PC-3 (cell line): ENCODE measurements at places on chromosomes 3 and 15.
A peak's percentile ranks its signal among the peaks of the same experiment; 100 is the strongest.

- peak; percentile 80 for DNase-seq
Measured at GRCh38 chr15:52256366-52256765, 39.2 kb downstream of the MYO5C start.

GRCh38 chr3:100578646-100579045 is 30.8 kb upstream of the ADGRG7 start:
- DNase-seq: peak; percentile 60

- DNase-seq: no peak
Measured at GRCh38 chr3:57822686-57823085, 66.6 kb downstream of the SLMAP start.

GRCh38 chr15:50017522-50017921 is 101.5 kb downstream of the ATP8B4 start:
- no peak for DNase-seq

- DNase-seq: no peak
Measured at GRCh38 chr3:193086681-193087080, 154.3 kb upstream of the PLAAT1 start.

DNA sequence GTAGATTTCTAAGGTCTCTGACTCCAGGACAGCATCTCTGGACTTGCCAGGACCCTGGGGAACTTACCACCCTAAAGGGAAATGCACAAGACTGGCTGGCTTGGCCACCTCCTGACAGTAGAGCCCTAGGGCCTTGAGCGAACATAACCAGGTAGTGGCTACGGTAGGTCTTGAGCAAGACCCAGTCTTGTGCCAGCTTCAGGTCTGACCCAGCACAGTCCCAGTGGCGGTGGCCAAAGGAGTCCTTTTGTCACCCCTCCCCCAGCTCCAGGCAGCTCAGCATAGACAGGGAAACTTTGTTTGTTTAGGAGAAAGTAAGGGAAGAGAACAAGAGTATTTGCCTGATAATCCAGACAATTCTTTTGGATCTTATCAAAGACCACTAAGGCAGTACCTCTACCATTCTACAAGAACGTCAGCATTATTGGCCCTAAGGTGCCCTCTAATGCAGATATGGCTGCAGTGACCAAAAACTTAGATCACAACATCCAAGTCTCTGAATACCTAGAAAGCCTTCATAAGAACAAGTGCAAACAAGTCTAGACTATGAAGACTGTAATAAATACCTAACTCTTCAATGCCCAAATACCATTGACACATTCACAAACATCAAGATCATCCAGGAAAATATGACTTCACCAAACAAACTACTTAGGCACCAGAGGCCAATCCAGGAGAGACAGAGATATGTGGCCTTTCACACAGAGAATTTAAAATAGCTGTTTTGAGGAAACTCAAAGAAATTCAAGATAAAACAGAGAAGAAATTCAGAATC is 38.7 kb upstream of the FBN1 start:
- DNase-seq: peak; percentile 2

DNA sequence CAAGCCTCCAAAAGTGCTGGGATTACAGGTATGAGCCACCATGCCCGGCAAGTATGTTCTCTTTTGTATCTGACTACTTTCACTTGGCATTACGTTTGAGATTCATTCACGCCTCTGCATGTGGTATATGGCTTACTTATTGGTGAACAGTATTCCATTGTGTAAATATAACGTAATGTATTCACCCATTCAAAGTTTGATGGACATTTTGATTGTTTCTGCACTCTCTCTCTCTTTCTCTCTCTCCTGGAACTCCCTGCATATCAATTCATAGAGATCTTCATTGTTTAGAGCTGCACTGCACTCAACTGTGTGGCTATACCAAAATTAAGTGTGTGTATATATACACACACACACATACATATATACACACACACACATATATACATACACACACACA is 30.4 kb downstream of the SPPL2A start:
- DNase-seq: no peak

GRCh38 chr15:57548835-57549234 is 42.9 kb upstream of the MYZAP start:
- no peak for DNase-seq

DNA sequence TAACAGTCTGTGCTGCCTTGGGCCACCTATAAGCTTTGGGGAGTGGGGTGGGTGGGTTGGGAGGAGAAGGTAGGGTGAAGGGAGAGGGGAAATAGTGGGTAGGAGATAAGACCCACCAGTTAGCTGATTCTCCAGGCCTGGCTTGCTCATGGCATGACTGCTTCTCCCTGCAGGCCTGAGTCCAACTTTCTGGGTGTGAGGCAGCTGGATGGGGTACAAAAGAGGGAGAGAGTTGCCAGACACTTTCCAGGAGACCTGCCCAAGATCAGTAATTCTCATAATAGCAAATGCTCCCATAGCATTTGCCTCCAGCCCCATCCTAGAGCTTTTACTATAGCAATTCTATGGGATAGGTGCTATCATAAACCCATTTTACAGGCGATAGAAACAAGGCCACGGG is 7.7 kb downstream of the CGNL1 start:
- DNase-seq: no peak

DNA sequence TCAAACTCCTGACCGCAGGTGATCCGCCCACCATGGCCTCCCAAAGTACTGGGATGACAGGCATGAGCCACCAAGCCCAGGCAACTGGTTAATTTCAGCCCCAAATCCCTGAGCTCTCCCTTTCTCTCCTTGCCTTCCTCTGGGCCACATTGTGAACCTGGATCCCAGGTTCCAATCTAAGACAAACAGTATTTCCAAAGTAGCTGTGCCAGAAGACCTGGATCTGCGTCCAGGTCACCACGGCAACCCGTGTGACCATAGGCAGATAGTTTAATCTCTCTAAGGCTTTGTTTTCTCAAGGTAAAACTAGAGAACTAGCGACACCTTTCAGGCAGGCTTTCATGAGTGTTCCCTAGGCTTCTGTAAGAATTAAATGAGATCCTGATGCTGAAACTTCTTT is 5.9 kb upstream of the RBPMS2 start:
- no peak for DNase-seq

- no peak for DNase-seq
Measured at GRCh38 chr15:97037080-97037479, 706.6 kb downstream of the NR2F2 start.

- DNase-seq: no peak
Measured at GRCh38 chr15:49905221-49905620, 213.8 kb downstream of the ATP8B4 start.

DNA sequence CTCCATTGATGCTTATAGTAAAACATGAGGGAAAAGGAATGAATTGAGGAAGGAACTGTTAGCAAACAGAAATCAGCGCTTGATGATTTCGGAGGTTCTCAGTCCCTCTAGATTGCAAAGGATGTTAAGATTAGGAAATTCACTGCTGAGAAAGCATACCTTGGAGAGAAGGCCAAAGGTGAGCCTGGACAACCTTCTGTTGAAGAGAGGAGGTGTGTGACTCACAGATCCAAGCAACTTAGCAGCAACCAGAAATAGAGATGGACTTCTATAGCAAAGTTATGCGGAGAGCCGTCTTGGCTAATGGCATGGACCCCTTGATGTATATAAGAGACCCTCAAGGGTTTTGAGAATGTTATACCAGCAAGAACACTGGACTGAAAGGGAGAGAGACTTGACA is 114.3 kb downstream of the EEFSEC start:
- DNase-seq: no peak

- DNase-seq: peak; percentile 23
Measured at GRCh38 chr3:133662278-133662651, 524 bp upstream of the TOPBP1 start.

GRCh38 chr3:49563040-49563578 is 8.8 kb downstream of the BSN start:
- DNase-seq: no peak

DNA sequence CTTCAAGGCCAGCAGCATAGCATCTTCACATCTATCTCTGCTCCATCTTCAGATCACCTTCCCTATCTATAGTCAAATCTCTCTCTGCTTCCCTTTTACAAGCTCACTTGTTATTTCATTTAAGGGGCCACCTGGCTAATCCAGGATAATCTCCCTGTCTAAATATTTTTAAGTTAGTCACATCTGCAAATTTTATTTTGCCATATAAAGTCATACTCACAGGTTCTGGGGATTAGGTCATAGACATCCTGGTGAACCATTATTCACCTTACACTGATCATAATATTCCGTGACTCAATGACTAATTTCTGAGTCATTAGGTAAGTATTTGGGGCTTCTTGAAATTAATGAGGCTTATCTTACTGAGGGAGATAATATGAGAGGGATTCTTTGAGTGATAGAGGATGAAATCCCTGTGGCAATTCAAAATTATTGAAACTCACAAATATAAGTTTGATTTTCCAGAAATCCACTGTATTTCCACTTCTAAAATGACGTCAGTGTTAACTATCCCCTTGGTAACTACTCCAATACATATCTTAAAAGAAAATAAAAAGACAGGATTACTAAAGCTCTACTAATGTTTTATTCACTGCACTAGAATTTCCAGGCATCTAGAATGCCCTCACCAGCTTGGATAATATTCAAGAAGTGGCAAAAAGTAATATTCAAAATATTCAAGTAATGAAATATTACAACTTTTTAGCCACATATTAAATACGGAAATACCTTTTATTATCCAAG is 93.7 kb upstream of the RBMS3 start:
- DNase-seq: peak; percentile 99

GRCh38 chr3:1583044-1583443 is 490.2 kb downstream of the CNTN6 start:
- DNase-seq: no peak

DNA sequence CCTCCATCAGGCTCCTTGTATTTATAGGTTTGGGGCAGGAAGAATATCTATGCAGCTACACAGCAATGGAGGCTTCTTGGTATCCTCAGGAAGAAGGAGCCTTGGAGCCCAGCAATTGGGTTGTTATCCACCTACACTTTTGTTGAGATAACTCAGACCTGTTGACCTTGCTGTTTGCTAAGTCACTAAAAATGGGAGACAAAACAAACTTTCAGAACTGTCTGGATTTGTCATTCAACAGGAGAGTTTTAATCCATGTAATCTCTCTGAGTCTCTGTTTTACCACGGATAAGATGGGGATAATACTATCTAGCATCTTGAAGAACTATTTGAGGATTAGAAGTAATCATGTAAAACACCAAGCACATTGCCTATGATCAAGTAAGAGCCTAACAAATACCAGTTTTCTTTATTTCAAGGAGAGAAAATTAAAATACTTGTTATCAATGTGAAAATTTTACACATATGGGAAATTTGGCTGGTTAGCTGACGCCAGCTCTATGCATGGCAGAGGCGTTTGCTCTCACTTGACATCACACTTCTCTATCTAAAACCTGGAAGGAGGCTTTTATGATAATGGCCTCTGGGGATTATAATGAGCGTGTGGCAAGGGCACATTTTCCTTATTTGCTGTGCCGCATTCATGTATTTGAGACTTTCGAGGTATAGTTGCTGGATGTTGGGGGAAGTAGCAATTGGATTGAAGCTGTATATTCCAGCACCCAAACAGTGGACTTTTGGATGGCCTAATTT is 215.6 kb downstream of the PDCD6IP start:
- no peak for DNase-seq

DNA sequence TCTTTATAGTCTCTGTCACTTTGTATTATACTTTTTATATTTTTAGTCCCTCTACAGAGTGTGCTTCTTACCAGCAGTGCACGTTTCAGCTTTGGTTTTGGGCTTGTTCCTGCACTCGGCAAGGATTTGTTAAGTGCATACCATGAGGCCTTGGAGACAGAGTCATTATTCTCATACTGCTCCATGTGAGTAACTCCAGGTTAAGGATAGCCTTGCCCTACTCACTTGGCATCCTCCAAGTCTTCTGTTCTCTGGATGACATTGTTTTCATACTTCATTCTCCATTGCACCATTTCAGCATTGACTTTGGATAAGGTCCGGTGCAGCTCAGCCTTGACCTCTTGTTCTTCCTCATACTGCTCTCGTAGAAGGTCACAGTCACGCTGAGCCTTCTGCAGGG is 96.4 kb downstream of the MYH15 start:
- DNase-seq: no peak

- DNase-seq: no peak
Measured at GRCh38 chr3:72175296-72175858, 390.4 kb upstream of the PROK2 start.

- DNase-seq: no peak
Measured at GRCh38 chr15:89338036-89338435, 3.4 kb upstream of the POLG start.

- peak; percentile 30 for DNase-seq
Measured at GRCh38 chr15:101269479-101270223, 7.6 kb downstream of the SELENOS start.

DNA sequence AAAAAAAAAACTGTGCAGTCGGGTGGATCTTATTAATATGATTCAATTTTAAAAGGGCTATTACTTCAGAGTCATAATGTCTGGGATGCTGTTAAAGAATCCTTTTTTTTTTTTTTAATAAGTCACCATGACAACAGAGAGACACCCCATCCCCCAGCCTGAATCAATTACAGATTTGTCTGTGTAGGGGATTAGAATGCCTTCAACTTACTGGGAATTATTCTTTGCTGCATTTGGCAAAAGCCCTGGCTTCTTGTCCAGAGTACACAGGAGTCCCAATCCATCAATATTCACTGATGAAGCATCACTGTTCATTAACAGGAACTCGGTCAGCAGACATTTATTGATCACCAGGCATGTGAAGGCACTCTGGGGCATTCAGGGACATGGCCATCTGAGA is 12.7 kb upstream of the PXYLP1 start:
- DNase-seq: no peak

DNA sequence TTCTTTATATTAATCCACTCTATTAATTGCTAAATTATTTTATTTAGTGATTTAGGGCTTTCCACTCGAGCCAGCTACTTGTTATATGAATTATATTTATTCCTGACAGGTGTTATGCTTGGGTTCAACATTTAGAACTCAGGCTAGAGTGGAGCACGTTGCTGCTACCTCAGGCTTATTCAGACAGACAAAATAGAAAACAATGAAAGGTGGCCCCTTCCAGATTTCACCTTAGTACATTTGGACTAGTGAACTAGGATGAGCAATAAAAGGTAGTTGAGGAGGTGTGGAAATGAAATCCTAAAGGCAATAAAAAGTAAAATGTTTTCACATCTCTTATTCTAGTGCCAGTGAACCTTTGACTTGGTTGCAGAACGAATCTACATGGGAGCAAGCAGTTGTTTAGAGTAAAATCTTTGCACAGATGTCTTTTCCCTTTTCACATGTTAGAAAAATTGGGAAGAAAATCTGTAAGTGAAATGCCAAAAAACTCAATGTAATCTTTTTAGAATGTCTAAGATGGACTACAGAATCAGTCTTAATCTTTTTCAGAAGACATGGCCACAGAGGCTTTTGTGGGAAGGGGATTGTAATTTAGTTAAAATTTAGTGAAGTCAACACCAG is 63.8 kb downstream of the AKAP13 start:
- peak; percentile 10 for DNase-seq

DNA sequence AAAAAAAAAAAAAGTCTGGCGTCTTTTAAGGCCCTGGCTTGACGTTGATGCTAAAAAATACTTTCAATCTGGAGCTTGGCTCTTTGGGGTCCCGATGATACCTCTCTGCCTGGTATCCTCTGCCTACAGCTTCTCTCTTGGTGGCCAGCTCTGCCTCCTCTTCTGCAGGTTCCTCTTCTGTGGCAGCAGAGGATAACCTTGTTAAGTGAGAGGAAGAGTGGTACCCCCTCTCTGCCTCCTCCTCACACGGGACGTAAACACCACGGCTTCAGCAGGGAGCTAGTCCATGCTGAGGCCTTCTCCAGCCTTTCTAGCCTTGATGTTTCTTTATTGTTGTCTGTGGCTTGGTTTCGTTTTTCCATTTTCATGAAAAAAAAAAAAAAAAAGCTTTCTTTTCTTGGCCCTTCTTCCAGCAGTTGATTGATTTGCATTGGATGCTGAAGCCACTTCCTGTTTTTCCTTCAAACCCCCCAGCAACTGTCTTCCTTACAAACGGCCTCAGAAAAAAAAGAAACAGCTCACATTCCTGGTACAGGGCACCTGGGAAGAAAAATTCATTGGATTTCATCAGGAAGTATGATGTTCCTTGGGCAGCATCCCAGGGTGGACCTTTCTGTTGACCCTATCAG is 59.7 kb downstream of the RORA start:
- DNase-seq: no peak
